ENCODE measurements at places on chromosomes 12 and 14.

DNA sequence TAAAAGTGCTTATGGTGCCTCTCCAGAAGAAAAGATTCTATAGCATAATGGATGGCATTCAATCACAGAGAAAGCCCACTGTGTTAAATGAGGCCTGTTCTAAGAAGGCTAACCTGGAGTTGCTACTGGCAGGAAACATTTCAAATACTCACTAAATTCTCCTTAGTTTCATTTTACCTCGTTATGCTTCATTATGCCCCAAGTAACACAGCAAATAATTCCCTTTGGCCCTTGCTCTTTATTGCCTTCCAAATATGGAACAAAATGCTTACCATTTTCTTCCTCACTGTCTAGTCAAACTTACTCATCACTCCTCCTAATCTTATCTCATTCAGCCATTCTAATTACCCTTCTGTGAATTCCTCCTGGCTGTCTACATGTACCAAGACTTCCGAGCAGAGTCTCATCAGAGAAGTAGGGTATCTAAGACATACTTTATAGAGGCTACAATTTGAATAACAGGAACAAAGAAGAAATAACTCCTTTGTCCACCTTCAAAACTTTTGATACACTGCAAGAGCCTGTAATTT, 292.1 kb upstream of the CLEC14A start:
- no peak for DNase-seq

GRCh38 chr14:70392676-70393075, 24.2 kb downstream of the SYNJ2BP start:
- DNase-seq, result no peak

DNA sequence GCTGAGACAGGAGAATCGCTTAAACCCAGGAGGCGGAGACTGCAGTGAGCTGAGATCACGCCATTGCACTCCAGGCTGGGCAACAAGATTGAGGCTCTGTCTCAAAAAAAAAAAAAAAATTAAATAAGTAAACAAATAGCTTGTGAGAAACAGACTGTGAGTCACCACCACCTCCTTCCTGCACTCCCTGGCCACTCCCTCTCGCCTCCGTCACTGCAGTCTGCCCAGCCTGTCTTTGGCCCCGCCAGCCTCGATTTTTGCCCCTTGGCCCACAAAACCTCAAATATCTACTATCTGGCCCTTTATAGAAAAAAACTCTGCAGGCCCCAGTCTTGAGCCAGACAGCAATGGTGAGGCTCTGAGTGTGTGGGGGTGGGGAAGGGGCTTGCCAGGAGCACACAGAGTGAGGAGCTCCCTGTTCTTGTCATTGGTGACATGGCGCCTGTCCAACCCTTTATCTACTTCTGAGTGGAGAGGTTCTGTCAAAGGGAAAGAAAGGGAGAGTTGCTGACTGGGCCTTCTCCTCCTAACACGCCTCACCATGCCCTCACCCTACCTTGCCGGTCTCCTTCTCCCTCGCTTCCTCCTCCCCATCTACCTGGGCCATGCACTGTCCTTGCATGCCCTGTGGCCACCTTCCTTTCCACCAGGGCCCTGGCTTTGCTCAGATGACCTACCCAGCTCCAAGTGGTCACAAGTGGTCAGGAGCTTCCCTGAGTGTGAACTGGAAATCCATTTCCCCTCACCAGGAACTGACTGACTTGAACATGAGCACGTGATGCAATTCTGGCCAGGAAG, 22.1 kb downstream of the LGMN start:
- no peak for DNase-seq

DNA sequence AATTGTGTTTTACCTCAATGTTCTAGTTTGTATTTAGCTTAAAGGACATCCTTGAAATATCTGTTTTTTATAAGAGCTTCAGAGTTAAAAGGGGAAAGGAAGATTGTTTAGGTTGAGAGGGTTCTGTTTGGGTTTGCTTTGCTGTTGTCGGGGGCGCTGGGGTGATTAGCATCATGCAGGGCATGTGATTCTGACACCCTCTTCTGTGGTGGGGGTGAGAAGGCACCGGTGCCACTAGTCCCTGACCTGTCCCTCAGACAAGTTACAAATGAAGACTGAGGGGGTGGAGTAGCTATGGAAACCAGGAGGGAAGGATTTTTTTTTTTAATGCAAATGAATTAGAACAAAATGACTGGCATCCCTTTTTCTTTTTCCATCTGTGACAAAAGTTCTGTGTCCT, 291.3 kb downstream of the RPAP3 start:
- no peak for DNase-seq

GRCh38 chr12:89597770-89598169, 71.9 kb upstream of the POC1B start:
- DNase-seq, result no peak

GRCh38 chr12:25675808-25676207, 122.7 kb upstream of the LMNTD1 start:
- DNase-seq, result no peak

GRCh38 chr12:29660847-29661246, 122.9 kb downstream of the TMTC1 start:
- DNase-seq, result no peak

DNA sequence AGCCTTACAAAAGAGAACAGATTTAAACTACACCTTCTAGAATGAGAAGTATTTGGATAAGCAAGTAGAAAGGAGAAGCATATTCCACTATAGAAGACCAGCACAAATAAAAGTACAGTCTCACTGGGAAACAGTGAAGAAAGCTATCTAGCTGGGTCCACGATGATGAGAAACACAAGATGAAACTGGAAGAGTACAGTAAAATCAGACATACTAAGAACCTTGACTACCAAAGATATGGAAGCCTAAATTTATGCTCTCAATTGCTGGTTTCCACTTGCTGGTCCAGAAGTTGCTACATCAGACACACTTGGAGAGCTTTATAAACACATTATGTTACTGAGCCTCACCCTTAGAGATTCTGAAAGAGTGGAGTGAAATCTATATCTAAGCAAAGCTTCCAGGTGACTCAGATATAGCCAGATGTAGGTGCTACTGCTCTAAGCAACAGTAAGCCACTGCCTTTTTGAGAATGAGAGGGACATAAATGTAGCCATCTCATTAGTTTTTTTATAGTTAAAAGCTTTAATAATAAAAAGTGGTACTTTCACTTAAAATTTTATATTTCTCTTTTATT, 96.3 kb upstream of the BBS10 start:
- DNase-seq, result no peak

DNA sequence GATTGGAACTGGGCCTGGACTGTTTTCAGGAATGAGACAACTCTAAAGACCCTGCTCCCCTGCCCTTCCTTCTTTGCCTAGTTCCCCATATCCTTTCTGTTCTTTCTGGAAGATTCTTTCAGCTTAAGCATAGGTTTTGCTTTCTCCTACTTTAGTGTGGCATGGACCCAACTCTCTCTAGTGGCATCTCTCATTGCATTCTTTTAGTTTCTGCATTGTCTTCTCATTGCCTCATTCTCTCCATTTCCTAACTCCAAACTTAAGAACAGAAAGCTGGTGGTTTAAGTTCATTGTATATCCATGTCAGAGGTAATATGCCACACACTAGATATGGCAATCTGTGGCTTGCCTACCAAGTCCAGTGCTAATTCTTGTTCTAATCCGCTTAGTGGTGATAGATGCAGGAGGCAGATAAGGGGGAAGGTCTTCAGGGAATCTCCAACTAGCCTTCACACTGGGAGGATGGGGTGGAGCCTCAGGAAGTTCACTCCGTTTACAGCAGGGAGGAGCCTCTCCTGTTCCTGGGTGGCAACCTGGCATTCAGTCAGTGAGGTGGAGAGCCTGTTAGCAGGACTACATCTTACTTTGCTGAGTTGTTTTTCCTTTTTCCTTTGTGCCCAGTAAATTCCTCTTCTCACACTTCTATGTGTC, 165.1 kb upstream of the LMNTD1 start:
- DNase-seq, result no peak

Measured in stimulated activated CD8-positive, alpha-beta memory T cell treated with anti-CD3 and anti-CD28 coated beads, Interleukin-4, amount 100 ng/mL, for 4 hours (primary cell).